NCI-H82 (cell line): ENCODE measurements at places on chromosomes 2 and 18.

GRCh38 chr2:46954951-46955571, 39.5 kb upstream of the MCFD2 start:
- no peak for DNase-seq

GRCh38 chr2:133975676-133976428, 278.0 kb upstream of the MGAT5 start:
- DNase-seq = no peak

DNA sequence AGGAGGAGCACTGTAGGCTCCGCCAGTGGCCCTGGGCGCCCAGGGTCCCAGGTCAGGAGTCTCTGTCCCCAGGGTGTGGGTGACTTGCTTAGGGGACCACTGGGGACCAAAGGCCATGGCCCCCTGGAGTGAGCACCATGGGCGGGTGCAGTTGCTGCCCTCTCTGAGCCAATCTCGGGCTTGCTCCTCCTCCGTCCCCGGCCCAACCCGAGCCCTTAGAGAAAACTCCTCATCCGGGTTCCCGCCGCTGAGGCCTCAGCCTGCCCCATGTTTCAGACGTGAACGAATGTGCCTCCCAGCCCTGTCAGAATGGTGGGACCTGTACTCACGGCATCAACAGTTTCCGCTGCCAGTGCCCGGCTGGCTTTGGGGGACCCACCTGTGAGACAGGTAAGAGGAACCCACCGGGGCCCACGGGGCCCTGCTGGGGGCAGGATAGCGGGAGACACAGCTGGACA, 38.6 kb downstream of the SNED1 start:
- DNase-seq = no peak

- no peak for DNase-seq
Measured at GRCh38 chr2:98524168-98524567, 79.5 kb downstream of the INPP4A start.

- no peak for DNase-seq
Measured at GRCh38 chr18:48542513-48543181, 3.8 kb downstream of the CTIF start.

DNA sequence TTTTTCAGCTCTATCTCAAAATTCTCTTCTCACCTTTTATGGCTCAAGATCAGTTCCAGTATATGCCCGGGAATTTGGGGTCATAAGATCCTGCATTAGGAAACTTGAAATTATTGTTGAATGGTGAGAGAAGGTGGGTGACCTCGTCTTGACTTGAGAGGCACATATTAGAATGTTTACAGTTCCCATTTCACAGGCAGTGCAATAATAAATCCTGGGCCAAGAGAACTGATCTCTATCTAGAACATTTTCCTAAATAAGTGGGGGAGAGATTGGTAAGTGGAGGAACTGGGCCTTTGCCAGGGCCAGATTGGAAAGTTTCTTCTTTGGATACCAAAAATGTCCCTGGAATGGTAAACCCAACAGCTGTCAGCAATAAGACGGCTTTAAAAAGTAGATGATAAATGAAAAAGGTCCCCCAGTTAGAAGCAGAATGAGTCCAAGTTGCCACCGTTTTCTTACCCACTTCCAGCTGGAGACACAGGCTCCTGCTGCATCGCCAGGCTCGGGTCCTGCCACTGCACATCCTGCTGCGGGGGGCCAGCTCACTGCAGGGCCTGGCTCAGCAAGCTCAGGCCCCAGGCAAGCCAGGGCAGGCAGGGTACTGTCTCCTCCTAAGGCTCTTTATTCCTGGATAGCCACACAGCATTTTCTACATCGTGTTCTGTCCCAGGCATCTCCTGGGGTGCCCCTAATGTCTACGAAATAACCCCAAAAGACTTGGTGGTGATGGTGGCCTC, 126.4 kb upstream of the EPAS1 start:
- no peak for DNase-seq

GRCh38 chr2:102010902-102011301, 19.1 kb downstream of the IL1R2 start:
- no peak for DNase-seq

DNA sequence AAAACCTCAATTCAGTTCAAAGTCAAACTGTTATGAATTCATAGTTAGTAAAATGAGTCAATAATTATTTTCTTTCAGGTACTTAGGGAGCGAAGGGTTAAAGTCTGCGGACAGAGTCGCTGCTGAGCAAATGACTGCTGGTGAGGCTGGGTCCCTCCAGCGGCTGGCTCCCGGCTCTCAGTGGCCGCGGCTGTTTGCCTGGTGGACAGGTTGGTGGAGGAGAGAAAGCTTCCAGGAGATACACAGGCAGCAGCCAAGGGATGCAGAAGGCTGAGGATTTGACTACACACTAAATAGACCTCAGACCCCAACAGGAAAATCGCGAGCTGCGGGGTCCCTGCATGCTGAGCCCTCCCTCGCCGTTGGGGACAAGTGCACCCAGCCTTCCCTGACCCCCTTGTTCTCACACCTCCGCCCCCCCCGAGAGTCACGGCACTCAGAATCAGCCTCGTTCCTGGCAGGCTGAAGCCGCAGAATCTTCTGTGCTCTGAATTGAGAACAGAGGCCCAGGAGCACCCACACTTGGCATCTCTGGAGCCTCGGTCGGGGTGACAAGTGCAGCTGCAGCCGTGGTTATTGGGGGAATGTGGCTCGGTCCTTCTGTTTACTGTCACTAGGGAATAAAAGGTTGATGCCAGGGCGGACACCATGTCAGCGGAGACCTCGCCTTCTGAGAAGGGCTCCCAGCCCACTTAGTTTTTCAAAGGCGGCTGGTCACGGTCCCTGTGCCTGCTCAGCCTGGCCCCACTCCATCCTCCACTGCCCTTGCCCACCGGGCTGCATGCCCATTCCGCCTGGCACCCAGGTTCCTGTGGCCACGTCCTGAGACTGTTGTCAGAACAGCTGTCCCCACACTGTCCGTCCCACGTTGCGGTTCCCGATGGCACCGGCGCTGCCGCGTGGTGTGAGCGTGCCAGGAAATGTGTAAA, 74.0 kb downstream of the SLC66A2 start:
- DNase-seq = peak; percentile 27

DNA sequence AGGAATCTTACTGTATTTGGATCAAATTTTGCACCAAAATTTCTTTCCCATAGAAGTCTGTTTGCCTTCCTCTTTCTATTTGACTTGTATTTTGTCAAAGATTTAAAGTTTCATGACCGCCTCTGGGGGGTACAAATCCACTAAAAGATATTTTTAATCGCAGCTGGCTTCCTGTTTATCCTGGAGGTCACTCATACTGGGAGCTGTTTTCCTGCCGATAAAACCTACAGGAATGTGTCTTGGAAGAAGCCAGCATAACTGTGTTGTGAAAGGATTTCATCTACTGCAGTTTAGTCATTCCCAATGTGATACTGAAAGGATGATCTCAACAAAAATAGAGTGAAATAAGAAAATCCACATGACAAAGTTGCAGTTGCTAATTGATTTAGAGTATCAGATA, 184.0 kb downstream of the RIT2 start:
- peak; percentile 1 for DNase-seq

GRCh38 chr2:239918749-239919148, 106.4 kb downstream of the NDUFA10 start:
- DNase-seq = no peak

- DNase-seq = no peak
Measured at GRCh38 chr2:23692263-23692662, 234.7 kb downstream of the ATAD2B start.
